MCF 10A (cell line): ENCODE measurements at places on chromosomes 5 and 9. TPM values are rescaled to one million over a fixed set of nuclear protein-coding genes. Genes with fewer than 3 reads are reported as not detected.
A peak's percentile ranks its signal among the peaks of the same experiment; 100 is the strongest.

GRCh38 chr5:153014194-153014593 lies 476.3 kb upstream of the GRIA1 start:
- DNase-seq, result no peak

DNA sequence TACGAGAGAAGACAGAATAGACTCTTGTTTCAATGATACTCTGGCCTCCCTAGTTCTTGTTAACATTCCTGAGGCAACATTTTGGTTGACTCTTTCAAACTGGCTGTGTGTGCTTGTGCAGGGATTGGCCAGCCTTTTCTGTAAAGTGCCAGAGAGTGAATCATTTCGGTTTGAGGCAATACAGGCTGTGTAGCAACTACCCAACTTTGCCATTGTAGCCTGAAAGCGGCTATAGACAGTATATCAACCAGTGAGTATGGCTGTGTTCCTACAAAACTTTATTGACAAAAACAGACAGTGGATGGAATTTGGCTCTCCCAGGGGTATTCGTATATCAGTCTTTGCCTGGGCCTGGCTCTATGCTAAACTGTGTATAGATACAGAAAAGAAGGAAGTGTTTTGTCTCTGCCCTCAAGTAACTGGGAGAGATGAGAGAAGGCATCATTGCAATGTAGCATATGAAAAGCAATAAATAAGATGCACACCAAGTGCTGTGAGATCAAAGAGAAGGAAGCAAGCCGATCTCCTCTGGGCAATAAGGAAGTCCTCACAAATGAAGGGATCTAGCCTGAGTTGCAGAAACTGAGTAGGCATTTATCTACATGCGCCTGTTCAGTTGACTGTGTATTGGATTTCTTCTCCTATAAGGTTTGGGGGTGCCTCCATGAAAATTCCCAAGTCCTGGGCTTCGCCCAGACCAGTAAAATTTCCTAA lies 568.0 kb upstream of the KLF4 start:
- peak; percentile 97 for DNase-seq

- DNase-seq, result no peak
Measured at GRCh38 chr5:57191163-57191562, 17.3 kb downstream of the GPBP1 start.

DNA sequence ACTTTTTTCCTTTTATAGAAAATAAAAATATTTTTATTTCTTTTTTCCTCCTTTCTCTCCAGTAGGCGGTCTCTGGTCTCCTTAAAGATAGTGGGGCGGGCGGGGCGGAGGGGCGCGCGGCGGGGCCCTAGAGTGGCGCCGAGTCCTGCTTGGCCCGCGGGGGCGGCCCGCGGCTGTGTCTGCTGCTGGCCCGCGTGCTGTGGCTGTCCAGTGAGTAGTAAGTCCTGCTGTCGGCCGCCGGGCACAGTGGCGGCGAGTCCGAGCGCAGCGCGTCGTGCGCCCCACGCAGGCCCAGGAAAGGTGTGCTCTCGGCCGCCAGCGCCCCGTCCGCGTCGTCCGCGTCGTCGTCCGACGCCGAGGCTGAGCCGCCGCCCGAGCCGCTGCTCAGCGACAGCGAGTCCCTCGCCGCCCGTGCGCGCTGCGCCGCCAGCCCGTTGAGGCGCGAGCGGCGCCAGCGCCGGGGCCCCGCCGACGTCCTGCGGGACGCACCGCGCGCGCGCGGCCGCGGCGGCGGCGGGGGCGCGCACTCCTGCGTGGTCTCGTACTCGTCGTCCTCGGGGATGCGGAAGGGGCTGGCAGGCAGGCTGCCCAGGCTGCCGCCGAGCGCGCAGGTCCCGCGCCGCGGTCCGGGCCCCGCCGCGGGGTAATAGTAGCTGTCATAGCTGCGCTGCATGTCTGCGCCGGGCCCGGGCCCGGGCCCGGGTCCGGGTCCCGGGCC lies 52.3 kb downstream of the PSD2 start:
- no peak for DNase-seq

CDH12 gene
- total RNA-seq, result not detected in 2 replicates

DNA sequence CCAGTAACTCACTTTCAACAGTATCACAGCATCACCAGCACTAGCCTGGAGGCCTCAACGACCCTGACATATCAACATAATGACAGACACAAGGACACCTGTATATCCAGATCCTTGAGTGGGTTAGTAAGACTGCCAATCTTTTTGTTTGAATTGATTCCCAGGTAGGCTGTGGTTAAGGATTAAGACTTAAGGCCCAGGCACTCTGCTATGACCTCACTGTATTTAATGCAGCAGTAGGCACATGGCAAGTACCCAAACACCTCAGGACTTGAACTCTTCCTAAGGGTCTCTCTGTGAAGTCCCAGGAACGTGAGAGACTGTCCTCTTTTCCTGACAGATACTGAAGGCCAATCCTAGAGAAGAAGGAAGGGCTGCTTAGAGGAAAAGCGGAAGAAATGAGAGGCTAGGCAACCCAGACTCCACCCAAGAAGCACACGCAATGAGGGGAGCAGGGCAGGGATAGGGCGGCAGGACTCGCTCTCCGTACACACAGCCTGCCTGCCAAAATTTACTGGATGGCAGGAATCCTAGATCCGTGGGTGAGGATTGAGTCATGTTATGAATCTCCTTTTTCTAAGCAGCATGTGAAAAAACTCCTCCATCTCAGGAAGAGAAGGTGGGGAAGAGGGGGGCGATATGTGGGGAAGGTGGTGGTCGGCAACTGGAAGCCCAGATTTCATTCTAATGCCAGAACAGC lies 93.4 kb downstream of the SIL1 start:
- DNase-seq, result peak; percentile 90

GRCh38 chr5:87156631-87157030 lies 111.1 kb upstream of the RASA1 start:
- peak; percentile 59 for DNase-seq

SHLD3 gene
- 3.0 and 3.7 TPM in 2 replicates for total RNA-seq

KCNV2 gene
- total RNA-seq, result not detected in 2 replicates

TRIM7 gene
- 26.3 and 27.0 TPM in 2 replicates for total RNA-seq

OTULINL gene
- total RNA-seq, result not detected in 2 replicates

GRCh38 chr5:162888268-162888667 lies 549.1 kb upstream of the CCNG1 start:
- no peak for DNase-seq

DNA sequence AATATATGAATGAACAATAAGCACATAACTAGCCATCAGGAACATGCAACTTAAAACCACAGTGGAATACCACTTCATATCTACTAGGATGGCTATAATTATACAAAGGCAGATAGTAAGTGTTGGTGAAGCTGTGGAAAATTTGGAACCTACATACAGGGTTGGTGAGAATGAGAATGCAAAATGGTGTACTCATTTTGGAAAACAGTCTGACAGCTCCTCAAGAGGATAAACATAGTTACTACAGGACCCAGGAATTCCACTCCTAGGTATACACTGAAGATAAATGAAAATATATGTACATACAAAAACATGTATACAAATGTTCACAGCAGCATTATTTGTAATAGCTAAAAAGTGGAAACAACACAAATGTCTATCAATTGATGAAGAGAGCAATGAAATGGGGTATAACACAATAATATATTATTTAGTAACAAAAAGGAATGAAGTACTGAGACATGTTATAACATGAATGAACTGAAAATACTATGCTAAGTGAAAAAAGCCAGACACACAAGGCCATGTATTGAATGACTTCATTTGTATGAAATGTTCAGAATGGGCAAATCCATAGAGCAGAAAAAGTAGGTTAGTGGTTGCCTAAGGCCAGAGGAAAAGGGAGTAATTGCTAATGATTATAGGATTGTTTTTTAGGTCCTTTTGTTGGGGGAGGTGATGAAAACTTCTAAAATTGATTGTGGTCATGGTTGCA lies 31.2 kb upstream of the CDK5RAP2 start:
- DNase-seq, result no peak
